ENCODE measurements at places on chromosomes 6 and 20.

DNA sequence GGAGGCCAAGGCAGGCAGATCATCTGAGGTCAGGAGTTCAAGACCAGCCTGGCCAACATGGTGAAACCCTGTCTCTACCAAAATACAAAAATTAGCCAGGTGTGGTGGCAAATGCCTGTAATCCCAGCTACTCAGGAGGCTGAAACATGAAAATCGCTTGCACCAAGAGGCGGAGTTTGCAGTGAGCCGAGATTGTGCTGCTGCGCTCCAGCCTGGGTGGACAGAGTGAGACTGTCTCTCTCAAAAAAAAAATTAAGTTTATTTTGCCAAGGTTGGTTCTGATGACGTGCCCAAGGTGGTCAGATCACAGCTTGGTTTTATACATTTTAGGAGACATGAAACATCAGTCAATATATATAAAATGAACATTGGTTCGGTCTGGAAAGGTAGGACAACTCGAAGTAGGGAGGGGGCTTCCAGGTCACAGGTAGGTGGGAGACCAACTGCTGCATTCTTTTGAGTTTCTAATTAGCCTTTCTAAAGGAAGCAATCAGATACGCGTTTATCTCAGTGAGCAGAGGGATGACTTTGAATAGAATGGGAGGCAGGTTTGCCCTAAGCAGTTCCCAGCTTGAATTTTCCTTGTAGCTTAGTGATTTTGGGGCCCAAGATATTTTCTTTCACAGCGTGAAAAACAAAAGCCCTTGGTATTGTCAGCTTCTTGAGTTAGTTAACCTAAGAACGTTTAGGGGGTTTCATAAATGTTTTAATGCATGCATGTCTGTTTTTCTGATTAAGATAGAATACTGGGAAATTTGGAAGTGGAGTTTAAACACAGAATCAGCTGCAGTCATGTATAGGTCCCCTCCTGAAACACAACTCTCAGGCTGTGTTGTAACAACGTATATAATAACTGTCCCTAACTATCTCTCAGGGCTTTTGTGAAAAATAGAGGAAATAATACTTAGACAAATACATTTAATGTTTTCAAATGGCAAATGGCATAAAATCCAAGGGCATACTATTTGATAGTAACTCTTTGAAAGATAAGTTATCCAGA is 16.7 kb downstream of the ACOT13 start:
- DNase-seq = no peak

GRCh38 chr6:84052204-84052882 is 18.8 kb downstream of the MRAP2 start:
- DNase-seq = peak; percentile 75

- no peak for DNase-seq
Measured at GRCh38 chr6:55968926-55969325, 93.5 kb upstream of the BMP5 start.

GRCh38 chr20:4017051-4017712 is 1.8 kb upstream of the RNF24 start:
- no peak for DNase-seq

GRCh38 chr20:58011947-58012610 is 216.4 kb downstream of the ANKRD60 start:
- no peak for DNase-seq

GRCh38 chr6:1086446-1087153 is 225.3 kb upstream of the FOXQ1 start:
- DNase-seq = no peak

- DNase-seq = no peak
Measured at GRCh38 chr6:56582236-56582635, 60.5 kb downstream of the DST start.

DNA sequence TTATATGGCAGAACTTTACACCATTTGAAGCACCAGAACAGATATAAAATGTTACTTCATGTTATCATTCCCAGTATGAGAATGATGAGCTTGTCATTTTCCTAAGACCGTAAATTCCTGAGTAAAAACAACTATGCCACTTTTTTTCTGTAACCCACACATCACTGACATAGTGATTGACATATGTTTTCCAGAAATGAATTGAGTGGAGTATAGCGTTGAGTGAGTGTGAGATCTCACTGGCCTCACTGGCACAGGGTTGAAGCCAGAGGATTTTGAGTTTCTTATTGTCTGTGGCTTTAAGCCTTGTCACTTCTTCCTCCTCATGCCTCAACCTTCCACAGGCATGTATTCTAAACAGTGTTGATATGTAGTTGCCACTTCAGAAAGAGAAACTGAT is 62.3 kb downstream of the PDE7B start:
- no peak for DNase-seq

- no peak for DNase-seq
Measured at GRCh38 chr20:53901064-53901463, 169.3 kb downstream of the BCAS1 start.

DNA sequence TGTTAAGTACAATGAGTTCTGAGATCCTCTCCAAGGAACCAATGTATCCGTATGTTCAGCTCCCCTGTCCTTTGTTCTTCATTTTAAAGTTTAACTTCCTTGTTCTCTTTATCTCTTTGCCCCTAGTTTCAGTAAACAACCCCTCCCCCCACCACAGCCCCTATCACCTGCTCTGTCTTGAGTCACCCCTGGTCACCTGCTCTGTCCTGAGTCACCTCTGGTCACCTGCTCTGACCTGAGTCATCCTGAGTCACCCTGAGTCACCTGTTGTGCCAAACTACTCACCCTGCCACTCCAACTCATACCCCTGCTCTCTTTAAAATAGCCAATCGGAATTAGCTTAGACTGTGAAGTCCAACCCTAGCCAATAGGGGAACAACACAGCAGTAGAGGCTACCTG is 288.7 kb upstream of the CDYL start:
- no peak for DNase-seq

GRCh38 chr6:149037051-149037671 is 280.4 kb upstream of the TAB2 start:
- no peak for DNase-seq

DNA sequence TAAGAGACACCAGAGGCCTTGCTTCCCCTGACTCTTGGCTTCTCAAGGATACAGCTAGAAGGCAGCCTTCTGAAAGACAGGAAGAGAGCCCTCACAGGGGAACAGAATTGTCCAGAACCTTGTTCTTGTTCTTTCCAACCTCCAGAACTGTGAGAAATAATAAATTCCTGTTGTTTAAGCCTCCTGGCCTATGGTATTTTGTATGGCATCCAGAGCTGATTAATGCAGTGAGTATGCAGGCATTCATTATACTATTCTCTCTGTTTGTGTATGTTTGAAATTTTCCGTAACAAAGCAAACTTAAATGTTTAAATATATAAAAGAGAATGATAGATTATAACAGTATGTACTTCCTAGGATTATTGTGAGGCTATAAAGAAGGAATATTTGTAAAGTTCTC is 903.4 kb upstream of the FLRT3 start:
- DNase-seq = no peak

GRCh38 chr6:148771896-148772554 is 25.2 kb downstream of the UST start:
- no peak for DNase-seq

Measured in NCI-H1417 treated with DMSO at 0.1 percent for 48 hours (cell line).